Aorta (tissue), 5 donors: ENCODE measurements at places on chromosomes 4 and X. TPM values are rescaled to one million over a fixed set of nuclear protein-coding genes. Genes with fewer than 3 reads are reported as not detected.

Gene DGAT2L6
- total RNA-seq, result not detected

Gene MGAT4D
- total RNA-seq, result not detected

Gene NEIL3
- 0.99 TPM for total RNA-seq

Gene GIMD1
- total RNA-seq, result not detected

Gene MAGEA2B
- not detected for total RNA-seq

GRCh38 chr4:57661517-57662090, 551.4 kb upstream of the IGFBP7 start:
- no peaks in the 10 kb centered on the region for H3K27me3 ChIP-seq
- no peak overlapping the region for H3K4me3 ChIP-seq
- no peak for DNase-seq
- H3K4me1 ChIP-seq, result no peaks in the 10 kb centered on the region
- no peaks in the 10 kb centered on the region for H3K36me3 ChIP-seq
- no peak overlapping the region for H3K27ac ChIP-seq

DNA sequence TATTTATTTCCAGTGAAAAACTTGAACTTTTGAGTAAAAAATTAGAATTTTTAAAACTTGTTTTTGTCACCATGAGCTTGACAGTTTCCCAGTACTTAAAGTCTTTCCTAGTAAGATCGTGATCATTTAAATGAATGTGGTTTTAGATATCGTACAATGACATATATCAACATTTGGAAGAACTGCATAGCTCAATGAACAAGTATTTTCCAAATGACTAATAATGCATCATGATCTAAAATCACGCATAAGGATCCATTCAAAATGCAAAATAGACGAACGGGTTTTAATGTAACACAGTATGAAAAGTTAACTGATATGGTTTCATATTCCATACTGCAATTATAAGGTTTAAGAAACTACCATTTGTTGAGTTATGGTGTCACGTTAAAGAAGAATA, 4.1 kb upstream of the NDNF start:
- H3K4me1 ChIP-seq, result no peaks in the 10 kb centered on the region
- H3K27ac ChIP-seq, result no peak overlapping the region
- DNase-seq, result no peak

DNA sequence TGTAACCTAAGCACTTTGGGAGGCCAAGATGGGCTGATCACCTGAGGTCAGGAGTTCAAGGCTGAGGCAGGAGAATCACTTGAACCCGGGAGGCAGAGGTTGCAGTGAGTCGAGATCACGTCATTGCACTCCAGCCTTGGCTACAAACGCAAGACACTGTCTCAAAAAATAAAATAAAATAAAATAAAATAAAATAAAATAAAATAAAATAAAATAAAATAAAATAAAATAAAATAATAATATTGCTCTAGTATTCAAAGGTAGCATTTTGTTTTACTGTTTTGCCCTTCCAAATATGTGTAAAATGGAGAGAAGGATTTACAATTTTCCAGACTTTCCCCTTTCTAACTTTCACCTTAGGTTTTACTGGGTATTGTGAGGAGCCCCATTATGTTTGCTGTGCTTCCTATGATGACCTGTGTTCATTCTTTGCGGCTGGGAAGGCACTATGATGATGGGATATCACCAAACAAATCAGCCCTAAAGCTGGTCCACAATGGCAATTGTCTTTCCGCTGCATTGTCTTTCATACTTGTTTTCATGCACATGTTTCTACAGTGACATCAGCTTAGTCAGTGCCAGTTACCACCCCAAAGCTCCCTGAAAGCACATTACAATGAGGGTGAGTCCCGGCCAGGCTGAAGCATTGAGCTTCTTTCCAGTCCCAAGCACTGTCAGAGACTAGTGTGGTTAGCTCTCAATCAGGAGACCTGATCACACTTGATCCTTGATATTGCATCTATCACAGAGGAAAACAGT, 50.8 kb downstream of the DTHD1 start:
- H3K27me3 ChIP-seq, result peaks cover 2% of the 10 kb centered on the region
- no peak for DNase-seq
- no peak overlapping the region for H3K4me3 ChIP-seq
- H3K4me1 ChIP-seq, result no peaks in the 10 kb centered on the region
- no peaks in the 10 kb centered on the region for H3K36me3 ChIP-seq

DNA sequence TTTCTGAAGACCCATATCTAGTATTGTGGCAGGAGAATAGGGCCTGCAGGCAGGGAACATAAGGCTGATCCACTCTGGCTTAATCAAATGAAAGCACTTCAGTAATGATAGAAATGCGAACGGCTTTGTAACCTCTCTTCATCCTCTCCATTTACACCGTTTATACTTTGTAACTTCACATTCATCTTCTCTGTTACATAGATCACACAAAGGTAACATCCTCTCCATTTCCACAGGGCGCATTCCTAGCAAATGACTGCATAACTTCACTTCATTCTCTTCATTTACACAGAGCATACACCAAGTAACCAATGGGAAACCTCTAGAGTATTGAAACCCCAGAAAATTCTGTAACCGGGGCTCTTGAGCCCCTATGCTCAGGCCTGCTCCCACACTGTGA, 65.5 kb upstream of the SLC34A2 start:
- no peaks in the 10 kb centered on the region for H3K27me3 ChIP-seq
- no peak overlapping the region for H3K4me3 ChIP-seq
- H3K36me3 ChIP-seq, result no peaks in the 10 kb centered on the region
- DNase-seq, result no peak

- no peaks in the 10 kb centered on the region for H3K36me3 ChIP-seq
- DNase-seq, result no peak
- H3K4me1 ChIP-seq, result no peaks in the 10 kb centered on the region
- H3K27ac ChIP-seq, result no peak overlapping the region
Measured at GRCh38 chr4:131054489-131055019, 1958.6 kb downstream of the C4orf33 start.

- DNase-seq, result no peak
- H3K27ac ChIP-seq, result no peak overlapping the region
- H3K4me1 ChIP-seq, result no peaks in the 10 kb centered on the region
- no peaks in the 10 kb centered on the region for H3K36me3 ChIP-seq
- H3K27me3 ChIP-seq, result no peaks in the 10 kb centered on the region
- H3K4me3 ChIP-seq, result no peak overlapping the region
Measured at GRCh38 chr4:147530723-147531122, 49.8 kb downstream of the EDNRA start.

DNA sequence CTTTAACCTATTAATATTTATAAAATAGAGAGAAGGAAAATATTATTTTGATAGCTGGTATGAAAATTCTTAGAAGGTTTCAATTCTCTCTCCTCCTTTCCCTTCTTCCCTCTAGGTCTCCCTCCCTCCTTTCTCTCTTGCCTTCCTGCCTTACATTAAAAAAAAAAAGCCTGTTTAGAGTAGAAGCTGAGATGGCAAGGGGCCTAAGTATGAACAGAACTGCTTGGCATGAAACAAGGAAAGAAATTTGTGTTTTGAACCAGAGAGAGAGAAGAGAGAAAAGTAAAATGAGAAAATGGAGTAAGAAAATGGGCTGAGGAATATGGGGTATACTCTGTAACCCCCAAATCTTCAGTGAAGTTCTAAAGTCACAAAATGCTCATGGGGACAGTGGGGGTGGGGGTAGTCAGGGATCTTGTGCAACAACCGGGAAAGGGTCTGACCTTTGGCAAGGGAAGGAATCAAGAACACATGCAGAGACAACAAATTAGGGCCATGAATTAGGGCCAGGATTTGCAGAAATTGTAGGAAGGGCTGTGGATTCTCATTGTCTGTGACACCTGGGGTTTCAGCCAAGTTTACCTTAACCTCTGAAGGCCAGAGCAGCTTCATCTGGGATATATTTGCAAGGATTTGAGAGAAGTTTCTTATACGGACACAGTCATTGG, 30.6 kb downstream of the SUPT20HL2 start:
- no peak overlapping the region for H3K27ac ChIP-seq
- no peaks in the 10 kb centered on the region for H3K27me3 ChIP-seq
- H3K4me1 ChIP-seq, result no peaks in the 10 kb centered on the region

DNA sequence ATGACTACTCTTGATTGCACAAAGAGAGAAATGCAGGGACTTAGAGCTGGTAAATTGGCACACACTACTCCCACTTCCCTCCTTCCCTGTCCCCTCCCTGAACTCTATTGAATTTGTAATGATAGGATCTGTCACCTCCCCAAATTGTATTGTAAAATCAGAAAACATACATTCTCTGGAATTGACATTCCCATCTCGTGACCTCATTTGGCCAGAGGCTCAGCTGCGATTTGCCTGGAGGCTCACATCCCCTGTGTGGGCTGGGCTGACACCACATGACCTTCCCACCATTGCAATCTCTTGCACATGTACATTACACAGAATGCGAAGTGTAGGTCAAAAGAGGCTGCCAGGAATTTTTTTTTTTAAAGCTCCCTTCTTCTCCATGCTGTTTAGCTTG, 172.1 kb downstream of the MID1IP1 start:
- H3K4me3 ChIP-seq, result no peak overlapping the region
- H3K4me1 ChIP-seq, result no peaks in the 10 kb centered on the region
- H3K27ac ChIP-seq, result no peak overlapping the region
- H3K27me3 ChIP-seq, result no peaks in the 10 kb centered on the region
- no peaks in the 10 kb centered on the region for H3K36me3 ChIP-seq

- H3K4me1 ChIP-seq, result no peaks in the 10 kb centered on the region
- no peaks in the 10 kb centered on the region for H3K27me3 ChIP-seq
Measured at GRCh38 chr4:38105475-38106220, 145.4 kb downstream of the PTTG2 start.

DNA sequence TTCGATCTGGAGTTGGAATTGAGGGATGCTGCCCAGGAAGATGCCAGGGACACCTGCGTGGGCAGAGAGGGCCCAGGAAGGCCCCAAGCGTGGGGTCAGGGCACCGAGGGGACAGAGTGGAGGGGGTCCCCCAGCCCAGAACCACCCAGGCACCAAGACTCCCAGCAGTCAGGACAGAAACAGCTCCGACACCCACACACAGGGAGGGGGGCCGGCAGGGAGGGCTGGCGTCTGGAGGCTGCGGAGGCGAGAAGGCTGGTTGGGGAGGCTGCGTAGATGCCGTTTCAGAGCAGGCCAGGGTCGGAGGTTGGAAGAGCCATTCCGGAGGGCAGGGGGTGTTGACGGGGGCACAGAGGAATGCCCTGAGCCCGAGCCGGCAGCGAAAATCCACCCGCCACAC, 23.6 kb downstream of the ATP5ME start:
- no peaks in the 10 kb centered on the region for H3K27me3 ChIP-seq
- H3K4me3 ChIP-seq, result no peak overlapping the region
- DNase-seq, result peak; percentile 39
- no peak overlapping the region for H3K27ac ChIP-seq

DNA sequence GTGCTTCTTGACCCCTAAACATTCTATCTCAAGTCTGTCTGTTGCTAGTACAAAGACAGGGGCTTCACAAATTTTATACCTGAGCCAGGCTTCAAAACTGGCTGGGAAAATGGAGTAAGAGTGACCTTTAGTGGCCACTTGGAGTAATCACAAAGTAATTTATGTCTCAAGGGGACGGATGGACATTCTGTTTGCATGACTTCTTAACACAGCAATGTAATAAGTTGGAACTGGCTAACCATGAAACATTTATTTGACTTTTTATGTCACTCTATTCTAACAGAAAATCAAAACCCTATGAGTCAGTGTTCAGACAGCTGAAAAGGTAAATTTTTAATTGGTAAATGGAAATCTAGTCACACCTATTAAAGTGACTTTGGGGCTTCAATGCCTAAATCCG, 600.6 kb downstream of the ANKRD50 start:
- H3K27me3 ChIP-seq, result no peaks in the 10 kb centered on the region
- no peaks in the 10 kb centered on the region for H3K36me3 ChIP-seq
- no peak overlapping the region for H3K27ac ChIP-seq

DNA sequence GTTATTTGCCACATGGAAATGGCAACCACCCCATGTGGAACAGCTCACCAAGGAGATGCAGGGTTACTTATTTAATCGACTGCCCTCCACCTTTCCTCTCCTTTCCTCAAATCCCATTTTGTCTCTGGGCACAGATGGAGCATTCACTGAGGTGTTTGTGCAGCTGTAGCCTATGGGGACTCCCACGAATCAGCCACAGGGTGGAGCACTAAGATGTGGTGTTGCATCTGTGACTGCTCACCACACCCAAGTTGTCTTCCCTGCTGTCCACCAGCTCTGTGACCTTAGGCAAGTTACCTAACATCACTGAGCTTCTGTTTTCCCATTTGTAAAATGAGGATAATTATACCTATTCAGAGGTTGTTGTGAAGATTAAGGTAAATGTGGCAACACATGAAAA, 252.4 kb upstream of the CPEB2 start:
- H3K4me1 ChIP-seq, result no peaks in the 10 kb centered on the region
- no peak for DNase-seq
- H3K4me3 ChIP-seq, result no peak overlapping the region
- H3K36me3 ChIP-seq, result no peaks in the 10 kb centered on the region

GRCh38 chr4:76784237-76784636, 113.7 kb downstream of the SOWAHB start:
- H3K36me3 ChIP-seq, result peaks cover 3% of the 10 kb centered on the region
- H3K27ac ChIP-seq, result no peak overlapping the region
- no peak for DNase-seq
- peaks cover 3% of the 10 kb centered on the region for H3K4me1 ChIP-seq
- no peak overlapping the region for H3K4me3 ChIP-seq

- no peaks in the 10 kb centered on the region for H3K27me3 ChIP-seq
- no peak overlapping the region for H3K4me3 ChIP-seq
- H3K36me3 ChIP-seq, result no peaks in the 10 kb centered on the region
- DNase-seq, result no peak
- H3K4me1 ChIP-seq, result no peaks in the 10 kb centered on the region
Measured at GRCh38 chr4:109998867-109999584, 86.3 kb downstream of the EGF start.

GRCh38 chr4:930028-930551, 2.0 kb downstream of the GAK start:
- no peak overlapping the region for H3K27ac ChIP-seq
- DNase-seq, result no peak
- H3K27me3 ChIP-seq, result no peaks in the 10 kb centered on the region
- H3K4me1 ChIP-seq, result no peaks in the 10 kb centered on the region
- H3K4me3 ChIP-seq, result no peak overlapping the region

GRCh38 chrX:142076633-142077032, 128.5 kb downstream of the MAGEC2 start:
- H3K4me3 ChIP-seq, result no peak overlapping the region
- no peak for DNase-seq
- no peaks in the 10 kb centered on the region for H3K36me3 ChIP-seq
- H3K27ac ChIP-seq, result no peak overlapping the region
- no peaks in the 10 kb centered on the region for H3K4me1 ChIP-seq

DNA sequence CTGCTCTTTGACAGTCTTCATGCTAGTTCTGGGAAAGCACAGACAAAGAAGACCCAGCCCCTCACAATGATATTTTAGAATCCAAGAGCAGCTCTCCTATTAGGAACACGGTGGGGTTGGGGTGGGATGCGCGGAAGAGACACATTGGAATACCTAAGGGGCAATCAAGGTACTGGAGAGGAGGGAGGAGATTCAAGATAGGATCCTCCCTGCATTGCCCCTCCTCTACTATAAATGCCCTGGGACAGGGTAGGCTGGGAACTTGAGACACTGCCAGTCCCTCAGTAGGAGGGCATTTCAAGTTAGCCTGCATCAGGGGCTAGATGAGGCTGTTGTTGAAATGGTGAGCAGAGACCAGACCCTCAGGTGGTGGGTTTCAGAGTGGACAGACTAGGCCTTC, 5.1 kb downstream of the MAGEB17 start:
- no peak overlapping the region for H3K27ac ChIP-seq
- DNase-seq, result no peak
- no peaks in the 10 kb centered on the region for H3K27me3 ChIP-seq
